ENCODE measurements at places on chromosomes 11 and 22. TPM values are rescaled to one million over a fixed set of nuclear protein-coding genes. Genes with fewer than 3 reads are reported as not detected.

DNA sequence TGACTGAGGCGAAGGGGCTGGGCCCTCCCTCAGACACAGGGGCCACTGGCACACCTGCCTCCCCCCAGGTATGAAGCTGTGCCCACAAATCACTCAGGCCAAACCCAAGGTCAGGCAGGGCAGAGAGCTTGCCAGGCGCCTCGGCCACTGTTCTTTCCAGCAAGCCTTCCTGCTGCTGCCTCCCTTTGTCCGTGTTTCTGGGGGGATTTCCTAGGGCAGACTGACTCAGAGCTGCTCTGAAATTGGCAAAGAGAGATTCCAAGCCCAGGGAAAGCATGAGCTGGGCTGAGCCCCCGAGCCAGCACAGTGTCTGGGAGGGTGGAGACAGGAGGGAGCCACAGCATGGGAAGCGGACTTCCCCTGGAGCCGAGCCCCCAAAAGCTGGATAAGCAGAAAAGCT, 33.2 kb downstream of the PPP2R1B start:
- no peak overlapping the region for H3K27ac ChIP-seq
- no peaks in the 10 kb centered on the region for H3K4me1 ChIP-seq
- DNase-seq = no peak
- H3K4me3 ChIP-seq = no peak overlapping the region
- peaks cover 11% of the 10 kb centered on the region for H3K36me3 ChIP-seq

DNA sequence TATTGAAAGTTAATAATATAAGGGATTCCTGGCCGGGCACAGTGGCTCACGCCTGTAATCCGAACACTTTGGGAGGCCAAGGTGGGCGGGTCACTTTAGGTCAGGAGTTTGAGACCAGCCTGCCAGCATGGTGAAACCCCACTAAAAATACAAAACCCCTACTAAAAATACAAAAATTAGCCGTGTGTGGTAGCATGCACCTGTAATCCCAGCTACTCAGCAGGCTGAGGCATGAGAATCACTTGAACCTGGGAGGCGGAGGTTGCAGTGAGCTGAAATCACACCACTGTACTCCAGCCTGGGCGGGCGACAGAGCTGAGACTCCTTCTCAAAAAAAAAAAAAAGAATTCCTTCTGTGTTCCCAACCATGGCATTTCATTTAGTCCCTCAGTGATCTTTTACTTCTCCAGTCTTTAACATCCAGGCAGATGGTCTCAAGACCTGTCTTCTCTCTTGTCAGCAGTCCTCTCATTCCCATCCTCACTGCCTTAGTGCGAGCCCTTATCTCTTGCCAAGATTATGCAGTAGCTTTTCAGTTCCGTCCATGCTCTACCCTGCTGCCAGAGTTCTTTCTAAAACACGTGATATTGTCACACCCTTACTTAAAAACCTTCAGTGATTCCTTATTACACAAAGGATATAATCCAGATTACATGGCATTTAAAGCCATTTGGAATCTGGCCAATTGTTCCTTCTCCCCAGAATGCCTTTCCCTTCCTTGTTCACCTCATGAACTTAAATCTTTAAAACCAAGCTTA, 17.9 kb downstream of the RTN3 start:
- H3K27ac ChIP-seq = no peak overlapping the region
- H3K4me3 ChIP-seq = no peak overlapping the region
- peaks cover 9% of the 10 kb centered on the region for H3K36me3 ChIP-seq
- no peak for DNase-seq
- no peaks in the 10 kb centered on the region for H3K27me3 ChIP-seq

DNA sequence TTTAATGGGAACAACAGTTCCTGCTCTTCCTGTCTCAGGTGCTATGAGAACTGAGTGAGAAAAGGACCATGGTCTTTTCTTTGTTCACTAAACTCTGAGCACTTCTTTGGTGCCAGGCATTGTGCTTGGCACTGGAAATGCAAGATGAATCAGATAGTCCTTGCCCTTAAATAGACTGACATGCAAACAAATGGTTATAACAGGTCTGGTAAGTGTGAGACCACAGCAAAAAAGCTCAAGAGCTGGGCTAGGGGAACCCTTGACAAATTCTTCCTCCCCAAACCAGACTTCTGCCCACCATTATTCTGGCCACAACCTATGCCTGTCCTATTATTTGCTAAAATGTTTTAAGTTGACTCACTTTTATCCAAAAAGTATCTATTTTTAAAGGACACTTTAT, 5.1 kb downstream of the SLC43A3 start:
- H3K36me3 ChIP-seq = peaks cover 97% of the 10 kb centered on the region
- H3K4me3 ChIP-seq = no peak overlapping the region
- DNase-seq = no peak
- no peaks in the 10 kb centered on the region for H3K27me3 ChIP-seq
- H3K27ac ChIP-seq = no peak overlapping the region

GRCh38 chr11:70135142-70135541, 57.0 kb downstream of the ANO1 start:
- H3K4me3 ChIP-seq = no peak overlapping the region
- no peaks in the 10 kb centered on the region for H3K36me3 ChIP-seq
- H3K27ac ChIP-seq = no peak overlapping the region
- H3K4me1 ChIP-seq = no peaks in the 10 kb centered on the region
- DNase-seq = no peak

Gene OSBP2
- total RNA-seq = 2.1 TPM

DNA sequence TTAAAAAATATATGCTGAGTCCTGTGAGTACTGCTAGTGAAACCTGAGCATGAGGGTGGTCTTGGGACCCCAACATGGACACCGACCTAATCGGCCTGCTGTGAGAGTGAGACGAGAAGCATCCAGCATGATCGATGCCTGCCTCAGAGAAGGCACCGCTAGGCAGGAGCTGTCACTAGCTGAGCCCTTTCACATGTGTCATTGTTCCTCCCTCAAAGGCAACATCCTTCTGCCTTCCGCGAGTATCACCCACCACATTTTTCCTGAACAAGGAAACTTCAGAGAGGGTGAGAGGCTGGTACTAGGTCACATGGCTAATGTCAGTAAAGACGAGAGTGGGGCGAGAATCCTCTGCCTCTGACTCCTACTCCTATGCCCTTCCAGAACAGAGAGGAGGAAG, 35.6 kb downstream of the AP1B1 start:
- H3K27me3 ChIP-seq = no peaks in the 10 kb centered on the region
- H3K4me3 ChIP-seq = no peak overlapping the region
- DNase-seq = no peak

Gene SLC22A6
- total RNA-seq = not detected

GRCh38 chr11:19577391-19577975, 135.2 kb upstream of the NAV2 start:
- DNase-seq = no peak
- no peaks in the 10 kb centered on the region for H3K36me3 ChIP-seq
- no peaks in the 10 kb centered on the region for H3K4me1 ChIP-seq
- H3K27me3 ChIP-seq = peaks cover 2% of the 10 kb centered on the region
- H3K27ac ChIP-seq = no peak overlapping the region
- H3K4me3 ChIP-seq = no peak overlapping the region

Gene FOLR1
- total RNA-seq = not detected

DNA sequence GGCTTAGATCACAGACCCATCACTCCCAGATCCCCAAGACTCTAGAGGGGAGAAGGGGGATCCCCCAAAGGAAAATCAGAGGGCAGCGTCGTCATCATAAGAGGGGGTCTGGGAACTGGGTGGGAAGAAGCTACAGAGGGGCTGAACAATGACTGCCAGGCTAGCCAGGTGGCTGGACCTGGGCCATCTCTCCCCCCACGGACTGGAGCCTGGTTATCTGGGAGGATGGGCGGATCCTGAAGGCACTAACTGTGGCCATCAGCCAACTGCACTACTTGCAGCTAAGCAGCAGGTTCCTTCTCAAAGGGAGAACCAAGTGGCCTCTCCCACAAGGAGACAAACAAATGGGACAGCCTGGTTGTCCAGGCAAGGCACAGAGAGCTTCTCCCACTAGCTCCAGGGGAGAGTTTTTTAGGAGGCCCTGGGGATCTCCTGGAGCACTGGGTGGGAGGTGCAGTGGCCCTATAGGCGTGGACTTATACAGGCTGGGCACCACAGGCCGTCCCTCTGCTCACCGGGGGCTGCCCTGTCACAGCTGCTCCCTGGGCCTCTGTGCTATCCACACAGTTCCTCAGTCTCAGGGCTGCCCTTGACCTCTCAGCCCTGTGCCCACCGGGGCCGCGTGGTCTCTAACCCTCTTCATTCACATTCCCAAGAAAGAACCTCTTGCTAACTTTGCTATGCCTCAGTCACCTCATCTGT, 15.4 kb downstream of the P2RY6 start:
- no peaks in the 10 kb centered on the region for H3K36me3 ChIP-seq
- H3K27me3 ChIP-seq = peaks cover 9% of the 10 kb centered on the region
- H3K27ac ChIP-seq = no peak overlapping the region
- H3K4me1 ChIP-seq = peaks cover 16% of the 10 kb centered on the region

Gene CACNA1I
- 0.09 TPM for total RNA-seq

DNA sequence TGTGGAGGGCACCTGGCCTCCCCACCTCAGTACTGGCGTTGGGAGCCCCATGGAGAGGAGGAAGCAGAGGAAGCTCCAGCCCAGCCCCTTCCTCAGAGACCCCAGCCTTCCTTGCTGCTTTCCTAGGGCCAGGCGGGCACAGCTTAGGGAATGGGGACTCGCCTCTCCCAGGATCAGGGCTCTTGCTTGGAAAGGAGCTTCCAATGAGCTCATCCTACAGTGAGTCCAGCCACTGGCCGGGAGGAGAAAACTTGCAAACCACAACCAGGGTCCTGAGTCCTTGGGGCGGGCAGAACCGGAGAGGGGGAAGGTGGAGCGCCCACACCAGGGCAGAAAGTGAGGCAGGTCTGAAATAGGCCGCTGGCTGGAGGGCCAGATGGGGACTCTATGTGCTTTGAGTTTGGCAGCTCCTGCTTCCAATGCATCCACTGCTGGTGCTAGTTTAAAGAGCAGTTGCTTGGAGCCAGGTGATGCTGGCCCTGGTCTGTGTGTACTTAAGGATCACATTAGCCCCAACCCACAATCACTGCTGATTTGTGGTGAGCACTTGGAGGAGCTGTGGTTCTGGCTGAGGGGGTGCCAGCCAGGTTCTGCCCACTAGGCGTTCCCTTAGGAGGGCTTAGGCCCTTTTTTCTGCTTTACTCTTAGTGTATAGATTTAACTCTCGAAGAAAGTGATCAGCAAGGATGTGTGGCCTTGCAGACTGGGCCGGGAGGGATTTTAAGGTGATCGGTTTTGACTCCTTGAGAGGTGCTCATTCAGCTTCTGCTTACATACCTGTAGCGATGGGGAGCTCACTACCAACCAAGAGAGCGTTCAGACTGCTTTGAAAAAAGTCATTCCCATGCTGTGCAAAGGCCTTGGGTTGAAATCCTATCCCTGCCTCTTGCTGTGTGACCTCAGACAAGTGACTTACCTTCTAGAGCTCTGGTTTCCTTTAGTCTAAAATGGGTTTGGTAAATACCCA, 81.9 kb downstream of the TP53I11 start:
- no peak overlapping the region for H3K27ac ChIP-seq
- H3K4me1 ChIP-seq = no peaks in the 10 kb centered on the region
- no peaks in the 10 kb centered on the region for H3K36me3 ChIP-seq
- no peak for DNase-seq

All from activated T-helper 2 cell treated with anti-CD3 and anti-CD28 coated beads, Interferon-gamma antibody, Interleukin-2, Interleukin-4, amounts not matched to agents 10 μg/mL and 5 μg/mL and 100 μg/mL, durations not matched to agents 14 hours and 24 hours and 36 hours (primary cell).